Hematopoietic multipotent progenitor cell (in vitro differentiated cells): ENCODE measurements at places on chromosomes 1 and 21.

GRCh38 chr1:200432586-200432985 is 22.8 kb upstream of the ZNF281 start:
- no peak for DNase-seq

GRCh38 chr1:114588196-114588689 is 6.8 kb upstream of the BCAS2 start:
- no peak for DNase-seq

DNA sequence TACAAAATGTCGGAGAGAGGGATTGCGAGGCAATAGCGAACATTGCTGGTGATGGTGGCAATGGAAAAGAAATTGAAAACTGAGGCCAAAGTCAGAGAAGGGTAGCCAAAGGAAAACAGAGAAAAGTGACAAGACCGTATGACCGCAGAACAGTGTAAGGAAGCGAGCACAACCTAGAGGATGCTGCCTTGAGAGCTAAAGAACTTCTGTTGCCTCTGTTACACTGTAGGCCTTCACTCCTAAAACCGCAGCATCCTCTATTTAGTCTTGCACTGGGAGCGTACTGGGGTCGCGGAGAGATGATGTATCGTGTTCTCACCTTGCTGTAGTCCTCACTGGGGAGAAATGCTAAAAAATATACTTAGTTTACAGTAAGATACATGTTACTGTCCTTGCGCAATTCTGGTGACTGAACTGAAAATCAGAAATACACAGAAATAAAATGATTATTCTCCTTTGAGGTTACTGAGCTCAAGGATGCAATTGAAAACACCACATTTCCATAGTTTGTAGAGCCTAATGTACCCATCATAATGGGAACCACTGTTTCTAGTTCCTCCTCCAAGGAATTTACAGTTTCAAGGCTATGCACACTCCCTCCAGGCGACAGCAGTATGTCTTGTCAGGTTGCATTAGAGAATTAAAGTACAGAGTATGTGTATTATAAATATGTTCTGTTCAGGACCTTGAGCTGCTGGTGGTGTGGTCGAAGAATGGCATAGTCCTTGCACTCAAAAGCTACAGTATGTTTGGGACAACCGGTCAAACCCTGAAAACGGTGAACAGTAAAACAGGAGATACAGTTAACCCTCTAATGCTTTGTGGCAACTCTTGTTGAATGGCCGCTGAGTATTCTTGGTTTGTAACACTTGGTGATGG is 1.3 kb downstream of the NEK7 start:
- DNase-seq, result peak; percentile 65

DNA sequence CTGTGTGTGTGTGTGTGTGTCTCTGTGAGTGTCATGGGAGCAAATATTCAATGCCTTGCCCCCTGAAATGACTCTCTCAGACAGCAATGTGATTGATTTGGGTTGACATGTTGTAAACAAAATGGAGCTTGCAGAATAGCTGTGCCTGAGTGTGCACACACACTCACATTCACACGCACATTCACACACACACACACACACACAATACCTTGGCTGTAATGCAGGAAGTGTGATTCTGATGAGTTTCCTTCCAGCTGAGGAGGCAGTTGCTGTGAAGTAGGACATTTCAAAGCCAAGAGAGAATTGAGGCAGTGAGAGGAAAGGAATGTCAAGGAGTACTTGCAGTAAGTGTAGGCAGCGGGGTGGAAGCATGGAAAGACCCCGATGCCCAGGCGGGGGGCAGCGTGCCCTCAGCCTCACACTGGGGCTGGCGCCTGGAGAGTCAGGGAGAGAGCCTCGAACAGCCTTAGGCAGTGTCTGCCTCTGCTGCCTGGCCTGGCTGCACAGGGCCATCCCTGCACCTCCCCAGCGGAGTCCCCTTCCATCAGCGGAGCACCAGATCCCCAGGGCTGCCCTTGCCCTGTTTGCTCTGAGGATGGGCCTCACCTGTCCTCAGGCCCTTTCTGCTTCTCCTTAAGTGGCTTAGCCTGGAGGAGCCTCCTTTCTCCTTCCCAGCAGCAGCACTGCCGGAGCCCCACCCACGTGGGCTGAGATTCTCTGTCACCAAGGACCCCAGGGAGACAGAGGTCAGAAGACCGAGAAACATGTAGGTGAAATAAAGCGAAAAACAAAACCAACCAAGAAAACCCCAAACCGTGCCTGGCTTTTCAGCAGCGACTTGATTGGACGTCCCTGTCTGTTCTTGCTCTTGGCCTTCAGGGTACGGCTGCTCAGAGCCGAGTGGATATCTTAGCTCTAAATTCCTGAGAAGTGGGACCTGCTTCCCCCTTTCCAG is 9.2 kb downstream of the VASH2 start:
- no peak for DNase-seq

DNA sequence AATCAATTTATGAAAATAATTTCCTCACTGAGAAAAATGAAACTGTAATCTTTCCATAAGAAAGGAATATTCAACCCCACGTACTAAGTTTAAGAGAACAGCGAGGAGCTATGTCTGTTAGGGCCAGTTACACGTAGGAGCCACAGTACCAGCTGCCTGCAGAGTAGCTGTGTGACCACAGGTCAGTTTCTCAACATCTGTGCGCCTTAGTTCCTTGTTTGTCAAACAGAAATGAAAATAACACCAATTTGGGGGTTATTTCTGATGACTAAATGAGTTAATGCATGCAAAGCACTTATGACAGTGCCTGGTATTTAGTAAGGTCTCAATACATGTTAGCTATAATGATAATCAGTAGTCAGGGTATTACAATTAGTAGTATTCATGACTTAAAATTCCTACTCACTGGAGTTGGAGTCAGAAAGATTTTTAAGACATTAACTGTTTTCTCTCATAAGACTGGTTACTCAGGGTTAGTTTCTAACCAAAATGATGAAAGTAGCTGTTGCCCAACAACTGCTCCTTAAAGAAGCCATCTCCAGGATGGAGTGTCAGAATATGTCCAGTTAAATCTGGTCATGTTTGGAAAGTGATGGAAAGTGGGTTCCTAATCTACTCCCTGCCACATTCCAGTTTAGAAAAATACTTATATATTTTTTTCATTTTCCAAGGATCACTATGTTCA is 85.8 kb upstream of the ZNF648 start:
- DNase-seq, result peak; percentile 25

DNA sequence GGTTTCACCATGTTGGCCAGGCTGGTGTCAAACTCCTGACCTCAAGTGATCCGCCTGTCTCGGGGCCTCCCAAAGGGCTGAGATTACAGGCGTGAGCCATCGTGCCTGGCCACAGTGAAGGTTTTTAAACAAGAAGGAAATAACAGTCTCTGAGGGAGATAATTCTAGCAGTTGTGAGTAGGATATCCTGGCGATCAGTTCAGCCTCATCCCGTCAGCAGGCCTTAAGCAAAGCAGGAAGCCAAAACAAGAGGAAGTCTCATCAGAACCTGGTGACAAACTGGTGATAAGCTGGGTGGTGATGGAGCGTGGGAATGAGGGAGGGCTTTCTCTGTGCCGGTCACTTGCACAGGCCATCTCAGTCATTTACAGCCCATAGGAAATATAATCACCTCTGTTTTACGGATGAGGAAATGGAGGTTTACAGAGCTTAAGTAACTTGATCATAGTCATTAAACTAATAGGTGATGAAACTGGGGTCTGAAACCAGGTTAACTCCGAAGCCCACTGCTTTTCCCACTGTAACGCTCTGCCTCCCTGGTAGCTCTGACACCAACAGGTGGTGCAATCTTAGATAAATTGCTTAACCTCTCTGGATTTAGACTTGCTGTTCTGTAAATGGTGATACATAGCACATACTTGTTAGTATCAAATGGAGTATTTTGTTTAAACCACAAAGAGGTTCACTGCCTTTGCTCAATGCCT is 40.8 kb upstream of the A3GALT2 start:
- no peak for DNase-seq

DNA sequence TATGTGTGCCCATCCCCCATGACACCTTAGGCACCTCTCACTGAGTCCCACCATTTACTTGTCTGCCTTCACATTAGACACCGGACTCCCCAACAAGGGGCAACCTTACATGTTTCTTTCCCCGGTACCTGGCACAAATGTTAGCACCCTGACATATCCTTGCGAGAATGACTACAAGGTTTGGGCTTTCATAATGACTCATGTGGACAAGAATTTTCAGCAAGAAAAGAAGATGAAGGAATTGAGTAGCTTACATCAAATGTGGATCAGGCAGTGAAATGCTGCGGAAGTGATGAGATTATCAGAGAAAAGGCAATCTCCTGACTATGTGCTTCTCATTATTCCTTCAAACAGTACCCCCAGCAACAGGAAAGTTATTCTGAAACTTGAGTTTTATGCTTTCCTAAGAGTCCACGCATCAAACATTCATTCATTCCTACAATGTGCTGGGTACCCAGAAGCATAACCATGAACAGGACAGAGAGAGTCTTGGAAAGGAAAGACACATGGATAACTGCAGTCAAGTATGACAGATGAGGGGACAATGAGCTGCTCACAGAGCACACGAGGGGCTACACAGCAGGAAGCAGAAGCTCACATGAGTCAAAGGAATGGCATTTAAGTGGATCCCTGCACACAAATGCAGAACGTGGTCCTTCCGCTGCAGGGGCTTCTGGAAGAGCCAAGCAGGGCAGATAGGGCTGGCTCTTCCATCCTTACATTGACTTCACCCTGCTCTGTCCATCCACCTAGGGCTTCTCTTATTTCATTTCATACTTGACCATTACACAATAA is 112.1 kb downstream of the PCNX2 start:
- no peak for DNase-seq

- DNase-seq, result no peak
These were observed 53.4 kb downstream of the RAB3B start for GRCh38 chr1:51937112-51937511.

- peak; percentile 22 for DNase-seq
These were observed 501.7 kb downstream of the NEGR1 start for GRCh38 chr1:71780681-71781080.

DNA sequence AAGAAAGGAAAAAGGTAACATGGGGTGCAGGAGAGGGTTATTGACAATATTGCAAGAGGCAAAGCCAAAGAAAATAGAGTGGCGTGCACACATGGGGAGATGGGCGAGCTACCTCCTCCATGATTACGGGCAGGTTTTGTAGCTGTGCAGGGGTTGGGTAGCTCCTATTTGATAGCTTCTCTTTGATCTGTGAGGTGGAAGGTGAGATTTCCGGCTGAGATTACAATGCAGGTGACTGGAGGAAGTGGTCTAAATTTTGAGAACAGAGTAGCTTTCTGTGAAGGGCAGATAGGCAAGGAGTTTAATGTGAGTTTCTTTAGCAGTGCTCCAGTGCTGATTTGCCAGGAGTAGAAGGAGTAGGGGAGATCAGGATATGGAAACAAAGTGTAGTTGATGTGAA is 263.4 kb downstream of the PLA2G4A start:
- DNase-seq, result no peak

DNA sequence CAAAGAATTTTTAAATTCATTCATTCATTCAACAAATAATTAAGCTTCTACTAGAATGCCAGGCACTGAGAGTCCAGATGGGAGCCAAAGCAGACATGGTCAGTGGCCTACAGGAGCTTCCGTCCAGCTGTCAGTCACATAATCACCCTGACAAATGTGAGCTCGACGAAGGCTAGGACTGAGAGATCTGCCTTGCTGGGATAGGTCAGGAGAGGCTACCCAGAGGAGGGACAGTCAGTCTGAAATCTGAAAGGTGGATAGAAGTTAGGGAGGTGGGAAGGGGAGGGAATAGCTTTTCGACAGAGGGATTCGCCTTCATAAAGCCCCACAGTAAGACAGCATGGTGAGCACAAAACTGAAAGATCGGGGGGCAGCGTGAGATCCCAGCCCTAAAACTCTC is 8.3 kb downstream of the EPHX1 start:
- no peak for DNase-seq

DNA sequence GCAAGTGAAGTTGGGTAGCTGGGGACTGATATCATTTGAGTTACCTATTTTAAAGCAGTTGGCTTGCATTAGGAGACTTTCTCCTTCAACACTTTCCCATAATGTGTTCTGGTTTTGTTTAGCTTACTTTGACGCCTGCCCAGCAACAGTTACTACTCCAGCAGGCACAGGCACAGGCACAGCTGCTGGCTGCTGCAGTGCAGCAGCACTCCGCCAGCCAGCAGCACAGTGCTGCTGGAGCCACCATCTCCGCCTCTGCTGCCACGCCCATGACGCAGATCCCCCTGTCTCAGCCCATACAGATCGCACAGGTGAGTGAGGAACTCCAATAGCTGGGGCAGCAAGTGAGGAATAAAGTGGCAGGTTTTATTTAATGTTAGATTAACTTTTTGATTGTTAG is 144.3 kb downstream of the CD247 start:
- no peak for DNase-seq

DNA sequence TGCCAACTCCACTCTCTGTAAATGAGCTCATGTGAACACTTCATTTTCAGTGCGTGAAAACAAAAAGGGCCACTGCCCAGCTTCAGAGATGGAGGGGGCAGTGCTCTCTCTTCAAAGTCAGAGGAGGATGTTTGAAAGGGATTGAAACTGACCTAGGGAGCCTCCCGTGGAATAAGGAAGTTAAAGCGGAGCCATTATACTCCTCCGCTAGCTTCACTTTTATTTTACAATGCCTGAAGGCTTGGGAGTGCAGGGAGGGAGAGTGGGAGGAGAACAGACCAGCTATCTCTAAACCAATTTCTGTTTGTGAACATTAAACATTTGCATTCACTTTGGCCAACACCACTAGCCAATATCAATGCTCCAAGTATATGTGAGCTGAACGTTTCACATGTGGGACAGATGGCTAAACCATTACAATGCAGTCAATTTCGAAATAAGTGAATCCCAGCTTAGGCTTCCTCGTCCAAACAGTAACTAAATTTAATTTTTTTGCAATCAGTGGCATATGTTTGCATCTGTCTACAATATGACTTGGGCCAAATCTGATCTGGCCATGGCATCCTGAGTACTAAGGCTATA is 126.9 kb downstream of the ESRRG start:
- DNase-seq, result no peak

DNA sequence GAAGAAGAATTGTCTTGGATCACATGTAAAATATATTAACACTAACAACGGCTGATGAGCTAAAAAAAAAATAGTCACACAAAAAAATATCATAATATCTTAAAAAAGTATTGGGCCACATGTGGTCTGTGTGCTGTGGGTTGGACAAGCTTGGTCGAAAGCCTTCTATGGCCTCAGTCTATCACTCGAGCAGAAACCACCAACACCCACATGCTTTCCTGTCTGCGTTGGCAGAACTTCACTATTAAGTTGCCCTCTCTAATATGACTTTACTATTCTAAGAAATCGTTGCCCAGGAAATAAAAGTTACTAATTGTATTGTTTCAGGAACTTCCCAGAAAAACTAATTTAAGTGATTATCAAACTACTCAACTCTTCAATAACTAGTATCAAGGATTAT is 28.2 kb upstream of the ETS2 start:
- DNase-seq, result no peak

DNA sequence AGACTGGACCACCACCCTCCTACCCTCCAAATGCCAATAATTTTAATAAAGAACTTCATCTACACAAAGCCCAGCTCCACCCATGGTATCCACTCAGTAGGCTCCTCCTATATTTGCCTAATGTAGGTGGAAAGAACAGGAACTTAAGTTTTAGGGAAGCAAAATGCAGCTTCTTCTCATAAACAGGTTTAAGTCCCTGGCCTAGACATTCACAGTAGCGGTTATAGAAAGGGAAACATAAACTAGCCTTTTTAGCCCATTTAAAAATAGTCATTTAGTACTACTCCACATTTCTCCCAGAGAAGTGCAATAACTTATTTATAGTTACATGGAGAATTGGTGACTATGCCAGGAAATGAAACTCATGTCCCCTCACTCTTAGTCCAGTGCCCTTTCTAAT is 56.6 kb upstream of the CPLANE2 start:
- DNase-seq, result no peak
